ENCODE measurements at places on chromosomes 6 and 20.

- DNase-seq = peak; percentile 69
Measured at GRCh38 chr20:36629719-36630681, 16.0 kb downstream of the SLA2 start.

GRCh38 chr6:117547688-117548621 is 54.4 kb downstream of the GOPC start:
- DNase-seq = no peak

DNA sequence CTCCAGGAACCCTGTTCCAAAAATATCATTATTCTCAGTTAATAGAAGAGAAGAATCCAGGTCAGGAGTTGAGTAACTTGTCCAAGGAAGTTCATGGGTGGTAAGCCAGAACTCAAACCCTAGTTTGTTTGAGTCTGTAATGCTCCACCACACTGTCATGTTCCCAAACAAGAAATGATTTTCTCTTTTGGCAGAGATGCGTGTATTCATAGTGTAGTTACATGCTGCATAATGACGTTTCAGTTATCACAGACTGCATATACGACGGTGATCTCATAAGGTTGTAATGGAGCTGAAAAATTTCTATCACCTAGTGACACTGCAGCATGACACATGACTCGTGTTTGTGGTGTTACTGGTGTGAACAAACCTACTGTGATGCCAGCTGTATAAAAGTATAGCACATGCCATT is 102.6 kb downstream of the TULP4 start:
- DNase-seq = no peak

- no peak for DNase-seq
Measured at GRCh38 chr20:50584687-50585086, 74.5 kb downstream of the PTPN1 start.

DNA sequence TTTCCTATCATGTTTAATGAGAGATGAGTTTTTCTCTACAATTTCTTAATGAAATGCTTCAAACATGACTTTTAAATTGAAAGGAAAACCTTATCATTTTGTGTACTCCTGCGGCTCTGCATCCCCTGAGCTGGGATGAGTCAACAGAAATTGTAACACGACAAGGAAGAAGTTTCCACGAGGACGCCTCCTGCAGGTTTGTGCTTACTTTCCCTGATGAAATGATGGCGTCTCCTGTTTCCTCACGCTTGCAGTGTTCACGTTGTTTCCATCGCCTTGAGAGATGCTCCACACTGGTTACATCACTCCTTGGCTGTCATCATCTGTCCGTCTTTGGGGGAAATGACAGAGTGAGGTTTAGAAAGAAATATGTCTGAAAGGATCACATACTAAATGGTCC is 233.7 kb upstream of the ZFP64 start:
- no peak for DNase-seq

DNA sequence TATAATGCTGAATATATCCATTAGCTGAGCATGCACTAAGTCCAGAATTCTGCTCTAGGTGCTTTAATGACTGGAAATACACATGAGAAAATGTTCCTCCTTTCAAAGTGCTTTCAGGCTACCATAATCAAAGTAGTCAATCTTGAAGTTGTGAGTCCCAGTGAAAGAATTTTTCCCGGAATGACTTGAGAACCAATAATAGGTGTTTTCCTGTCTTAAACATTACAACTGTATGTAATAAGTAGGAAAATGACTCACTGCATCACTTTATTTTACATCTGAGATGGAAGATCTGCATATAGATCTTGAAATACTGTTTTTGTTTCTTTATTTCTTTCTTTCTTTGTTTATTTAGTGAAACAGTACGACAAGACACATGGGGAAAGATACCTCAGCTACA is 437.4 kb upstream of the JAG1 start:
- no peak for DNase-seq

- no peak for DNase-seq
Measured at GRCh38 chr6:126919947-126920346, 198.5 kb upstream of the RSPO3 start.

DNA sequence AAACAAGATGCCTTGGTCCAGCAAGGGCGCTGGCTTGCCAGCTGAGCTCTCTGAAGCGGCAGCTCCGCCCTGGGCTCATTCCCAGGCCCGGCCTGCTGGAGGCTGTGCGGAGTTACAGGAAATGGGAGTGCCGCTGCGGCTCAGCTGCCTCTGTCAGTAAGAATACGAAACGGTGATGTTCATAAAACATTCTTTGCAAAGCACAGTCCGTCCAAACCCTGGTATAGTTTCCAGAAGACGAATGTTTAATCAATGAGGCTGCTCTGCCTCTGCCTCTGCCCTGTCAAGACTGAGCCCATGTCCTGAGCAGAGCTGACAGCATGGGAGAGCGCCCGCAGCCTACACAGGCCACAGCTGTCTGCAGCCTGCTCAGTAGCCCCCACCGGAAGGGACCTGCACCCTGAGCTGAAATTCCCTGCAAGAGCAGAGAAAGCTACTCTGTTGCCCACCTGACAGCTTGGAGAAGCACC is 153.3 kb upstream of the SNX9 start:
- peak; percentile 69 for DNase-seq

DNA sequence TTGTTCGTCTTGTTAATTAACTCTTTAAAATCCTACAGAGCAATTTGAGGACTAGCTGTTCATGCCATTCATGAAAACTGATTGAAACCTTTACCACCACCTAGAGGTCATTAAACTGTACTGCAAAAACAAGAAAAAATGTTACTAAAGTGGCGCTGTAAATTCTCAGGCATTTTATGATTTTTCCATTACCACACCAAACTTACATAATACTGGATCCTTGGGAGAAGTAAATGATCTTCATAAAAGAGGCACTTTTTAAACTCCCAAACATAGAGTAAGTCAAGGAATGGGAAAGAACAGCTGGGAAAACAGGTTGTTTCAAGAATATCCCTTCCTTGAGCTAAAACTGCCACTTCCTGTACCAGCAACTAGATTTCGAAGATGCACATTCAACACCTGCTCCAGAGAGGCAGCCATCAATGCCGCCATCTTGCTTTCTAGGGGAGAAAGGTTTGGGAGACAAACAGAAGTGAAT is 54.3 kb downstream of the MYLIP start:
- DNase-seq = peak; percentile 75

GRCh38 chr6:108134213-108134970 is 31.4 kb upstream of the NR2E1 start:
- DNase-seq = no peak

GRCh38 chr6:144145541-144145940 is 4.8 kb upstream of the STX11 start:
- no peak for DNase-seq

- no peak for DNase-seq
Measured at GRCh38 chr20:17418737-17419136, 112.4 kb downstream of the BFSP1 start.

Measured in KBM-7 (cell line).